ENCODE measurements at places on chromosomes 2 and 18.

GRCh38 chr2:200742426-200742825 is 69.3 kb upstream of the BZW1 start:
- H3K27me3 ChIP-seq, result no peaks in the 10 kb centered on the region
- DNase-seq, result no peak
- no peaks in the 10 kb centered on the region for H3K4me1 ChIP-seq
- no peaks in the 10 kb centered on the region for H3K36me3 ChIP-seq
- H3K27ac ChIP-seq, result no peak overlapping the region

GRCh38 chr2:7077660-7078267 is 160.6 kb downstream of the RNF144A start:
- H3K4me1 ChIP-seq, result no peaks in the 10 kb centered on the region
- H3K27me3 ChIP-seq, result no peaks in the 10 kb centered on the region
- no peak overlapping the region for H3K27ac ChIP-seq
- peak; percentile 8 for DNase-seq
- H3K4me3 ChIP-seq, result no peak overlapping the region

- peaks cover 9% of the 10 kb centered on the region for H3K4me1 ChIP-seq
- no peak overlapping the region for H3K27ac ChIP-seq
- no peaks in the 10 kb centered on the region for H3K36me3 ChIP-seq
Observed at GRCh38 chr2:579351-579886, 97.8 kb downstream of the TMEM18 start.

DNA sequence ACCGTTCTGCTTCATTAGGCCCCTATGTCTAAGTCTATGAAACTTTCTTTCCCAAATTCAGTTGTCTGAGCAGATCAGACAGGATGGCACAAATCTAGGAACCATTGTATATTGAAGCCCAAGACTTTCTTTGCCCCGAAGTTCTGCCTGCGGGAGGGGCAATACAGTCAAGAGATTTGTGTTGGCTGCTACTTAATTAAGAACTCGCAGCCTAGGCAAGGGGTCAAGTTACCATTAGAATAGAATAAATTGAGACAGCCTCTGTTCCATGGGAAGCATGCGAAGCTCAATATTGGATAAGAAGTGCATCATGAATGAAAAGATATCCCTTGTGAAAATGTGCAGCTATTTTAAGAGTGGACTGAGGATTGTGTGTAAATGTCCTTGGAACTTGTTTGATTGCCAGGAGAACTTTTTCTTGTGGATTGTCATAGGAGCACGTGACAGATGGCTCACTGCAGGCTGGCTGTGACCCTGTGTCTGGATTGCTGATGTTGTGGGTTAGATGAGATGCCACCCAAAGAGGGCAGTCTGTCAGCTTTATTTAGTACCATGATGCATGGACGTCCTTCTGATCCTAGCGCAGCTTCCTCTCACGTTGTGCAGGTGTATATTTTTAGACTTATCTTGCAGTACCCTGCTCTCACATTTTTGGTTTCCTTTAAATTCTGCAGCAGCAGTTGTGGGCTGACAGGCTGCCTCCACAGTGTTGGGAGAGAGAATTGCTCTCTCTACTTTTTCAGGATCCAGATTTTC is 30.9 kb downstream of the HAUS1 start:
- H3K4me1 ChIP-seq, result no peaks in the 10 kb centered on the region
- peaks cover 6% of the 10 kb centered on the region for H3K36me3 ChIP-seq
- H3K27me3 ChIP-seq, result no peaks in the 10 kb centered on the region

DNA sequence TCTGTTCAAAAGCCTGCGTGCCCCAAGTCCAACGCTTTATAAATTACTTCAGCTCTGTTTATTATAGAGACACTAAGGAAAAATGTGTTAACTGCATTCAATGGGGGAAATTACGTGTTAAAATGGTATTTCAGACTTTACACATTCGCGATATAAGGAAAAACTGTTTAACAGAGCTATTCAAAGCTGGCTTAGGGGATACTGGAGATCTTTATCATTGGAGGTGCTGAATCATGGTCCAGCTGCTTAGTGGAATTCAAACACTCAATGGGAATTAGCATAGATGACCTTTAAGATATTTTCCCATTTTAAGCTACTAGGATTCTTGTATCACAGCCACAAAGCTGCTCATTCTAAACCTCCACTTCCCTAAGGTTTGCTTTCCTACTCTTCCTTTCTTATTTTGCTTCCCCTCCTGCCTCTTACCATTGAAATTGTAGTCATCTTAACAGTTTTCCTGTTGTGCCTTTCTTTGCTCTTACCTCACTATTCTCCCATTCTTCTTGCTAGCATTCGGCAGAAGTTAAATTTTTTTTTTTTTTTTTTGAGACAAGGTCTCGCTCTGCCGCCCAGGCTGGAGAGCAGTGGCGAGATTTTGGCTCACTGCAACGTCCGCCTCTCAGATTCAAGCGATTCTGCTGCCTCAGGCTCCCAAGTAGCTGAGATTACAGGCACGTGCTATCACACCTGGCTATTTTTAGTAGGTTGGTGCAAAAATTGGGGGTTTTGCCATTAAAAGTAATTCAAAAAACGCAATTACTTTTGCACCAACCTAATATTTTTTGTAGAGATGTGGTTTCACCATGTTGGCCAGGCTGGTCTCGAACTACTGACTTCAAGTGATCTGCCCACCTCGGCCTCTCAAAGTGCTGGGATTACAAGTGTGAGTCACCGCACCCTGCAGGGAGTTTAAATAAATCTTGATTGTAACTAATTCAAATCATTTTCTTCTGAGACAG is 6.5 kb downstream of the SULT6B1 start:
- no peaks in the 10 kb centered on the region for H3K36me3 ChIP-seq
- no peak for DNase-seq
- no peak overlapping the region for H3K4me3 ChIP-seq
- H3K27ac ChIP-seq, result no peak overlapping the region
- H3K4me1 ChIP-seq, result peaks cover 11% of the 10 kb centered on the region

- H3K4me3 ChIP-seq, result peak overlapping the region; percentile 22
- H3K36me3 ChIP-seq, result no peaks in the 10 kb centered on the region
- no peaks in the 10 kb centered on the region for H3K27me3 ChIP-seq
- H3K4me1 ChIP-seq, result peaks cover 35% of the 10 kb centered on the region
Observed at GRCh38 chr2:10457846-10458598, 9.9 kb upstream of the ODC1 start.

DNA sequence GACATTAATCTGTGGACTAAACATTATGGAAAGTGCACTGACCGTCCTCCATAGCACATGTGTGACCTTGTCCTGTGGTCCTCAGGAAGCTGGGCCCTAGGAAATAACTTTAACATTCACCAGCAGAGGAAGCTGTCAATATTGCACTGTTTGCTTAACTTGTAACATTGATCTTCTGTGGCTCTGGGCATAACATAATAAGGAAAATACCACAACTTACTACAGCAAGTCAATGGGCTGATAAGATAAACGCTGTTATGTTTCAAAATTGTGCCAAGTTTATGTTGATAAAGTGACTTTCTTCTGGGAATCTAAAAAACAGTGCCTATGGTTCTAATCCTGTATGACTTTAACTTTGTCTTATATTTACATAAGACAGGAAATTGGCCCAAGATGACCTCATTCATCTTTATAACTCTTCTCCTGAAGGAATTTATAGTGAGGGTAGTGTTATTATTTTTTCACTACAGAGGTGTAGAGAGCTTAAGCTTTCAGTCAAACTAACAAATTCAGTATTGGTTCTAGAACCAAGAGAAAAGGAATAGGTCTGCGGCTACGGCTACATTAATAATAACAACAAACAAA is 113.7 kb upstream of the MAP4K3 start:
- peaks cover 6% of the 10 kb centered on the region for H3K36me3 ChIP-seq
- H3K4me1 ChIP-seq, result peaks cover 22% of the 10 kb centered on the region
- no peaks in the 10 kb centered on the region for H3K27me3 ChIP-seq
- H3K27ac ChIP-seq, result peak overlapping the region; percentile 7

GRCh38 chr2:72864500-72864899 is 22.7 kb upstream of the SPR start:
- DNase-seq, result peak; percentile 66
- no peak overlapping the region for H3K27ac ChIP-seq
- H3K36me3 ChIP-seq, result no peaks in the 10 kb centered on the region
- no peak overlapping the region for H3K4me3 ChIP-seq
- H3K4me1 ChIP-seq, result peaks cover 7% of the 10 kb centered on the region

DNA sequence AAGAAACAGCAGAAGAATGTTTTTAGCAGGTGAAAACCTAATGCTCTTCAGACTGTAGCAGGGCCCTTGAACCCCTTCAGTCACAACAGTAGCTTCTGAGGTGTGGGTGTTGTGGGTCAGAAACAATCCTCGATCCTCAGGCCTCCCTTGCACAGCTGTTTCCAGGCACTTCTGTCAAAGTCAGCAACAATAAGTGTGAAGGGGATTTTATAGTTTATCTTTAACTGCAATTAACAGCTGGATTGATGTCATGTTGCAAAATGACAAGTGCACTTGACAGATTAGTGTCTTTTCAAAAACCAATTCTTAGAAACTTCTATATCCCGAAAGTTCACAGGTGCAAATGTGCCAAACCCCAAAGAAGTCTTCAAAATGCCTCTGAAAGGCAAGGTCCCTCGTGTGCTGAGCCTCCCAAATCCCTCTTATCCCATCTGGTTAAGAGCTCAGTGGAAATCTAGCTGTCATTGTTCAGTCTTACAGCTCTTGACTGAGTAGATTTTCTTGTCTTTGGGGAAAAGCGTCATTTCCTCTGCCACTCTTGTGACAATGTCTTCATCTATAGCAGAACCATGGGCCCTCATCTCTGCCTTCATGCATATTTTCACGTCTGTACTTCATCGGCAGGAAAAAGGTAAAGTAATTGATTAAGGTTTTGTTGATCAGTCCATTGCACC is 29.6 kb downstream of the M1AP start:
- no peak for DNase-seq
- H3K36me3 ChIP-seq, result no peaks in the 10 kb centered on the region
- H3K27ac ChIP-seq, result no peak overlapping the region
- peaks cover 54% of the 10 kb centered on the region for H3K27me3 ChIP-seq
- no peak overlapping the region for H3K4me3 ChIP-seq

- peaks cover 47% of the 10 kb centered on the region for H3K4me1 ChIP-seq
- peaks cover 20% of the 10 kb centered on the region for H3K36me3 ChIP-seq
- DNase-seq, result no peak
Observed at GRCh38 chr2:70511971-70512729, 41.5 kb downstream of the TGFA start.

- H3K27ac ChIP-seq, result no peak overlapping the region
- DNase-seq, result peak; percentile 85
- no peaks in the 10 kb centered on the region for H3K36me3 ChIP-seq
- peak overlapping the region; percentile 5 for H3K4me3 ChIP-seq
Observed at GRCh38 chr18:28359176-28359575, 182.2 kb upstream of the CDH2 start.

- H3K4me1 ChIP-seq, result no peaks in the 10 kb centered on the region
- no peak overlapping the region for H3K4me3 ChIP-seq
- peak; percentile 4 for DNase-seq
- H3K36me3 ChIP-seq, result no peaks in the 10 kb centered on the region
Observed at GRCh38 chr2:122096761-122097160, 341.3 kb downstream of the TSN start.

DNA sequence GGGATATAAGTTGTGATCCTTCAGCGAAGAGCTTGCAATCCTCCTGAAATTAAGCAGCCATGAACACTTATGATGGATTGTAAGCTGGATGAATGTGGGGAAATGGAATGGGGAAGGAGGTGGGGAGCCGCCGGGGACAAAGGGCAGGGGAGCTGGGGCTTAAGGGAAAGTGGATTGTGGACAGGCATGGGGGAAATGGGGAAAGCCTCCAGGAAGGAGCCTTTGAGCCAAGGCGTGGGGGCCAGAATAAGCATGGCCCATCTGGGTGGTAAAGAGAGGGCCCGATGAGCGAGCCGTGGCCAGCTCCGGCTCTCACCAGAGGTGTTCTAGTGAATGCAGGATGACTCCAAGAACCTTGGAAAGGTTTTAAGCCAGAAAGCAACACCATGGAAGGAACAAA is 124.0 kb downstream of the SMAD7 start:
- H3K27ac ChIP-seq, result peak overlapping the region; percentile 2
- H3K27me3 ChIP-seq, result no peaks in the 10 kb centered on the region
- peaks cover 39% of the 10 kb centered on the region for H3K36me3 ChIP-seq
- no peak for DNase-seq

- H3K27me3 ChIP-seq, result no peaks in the 10 kb centered on the region
- H3K4me3 ChIP-seq, result no peak overlapping the region
- peaks cover 11% of the 10 kb centered on the region for H3K4me1 ChIP-seq
- H3K27ac ChIP-seq, result no peak overlapping the region
Observed at GRCh38 chr18:75183524-75183923, 25.4 kb downstream of the PTGR3 start.

DNA sequence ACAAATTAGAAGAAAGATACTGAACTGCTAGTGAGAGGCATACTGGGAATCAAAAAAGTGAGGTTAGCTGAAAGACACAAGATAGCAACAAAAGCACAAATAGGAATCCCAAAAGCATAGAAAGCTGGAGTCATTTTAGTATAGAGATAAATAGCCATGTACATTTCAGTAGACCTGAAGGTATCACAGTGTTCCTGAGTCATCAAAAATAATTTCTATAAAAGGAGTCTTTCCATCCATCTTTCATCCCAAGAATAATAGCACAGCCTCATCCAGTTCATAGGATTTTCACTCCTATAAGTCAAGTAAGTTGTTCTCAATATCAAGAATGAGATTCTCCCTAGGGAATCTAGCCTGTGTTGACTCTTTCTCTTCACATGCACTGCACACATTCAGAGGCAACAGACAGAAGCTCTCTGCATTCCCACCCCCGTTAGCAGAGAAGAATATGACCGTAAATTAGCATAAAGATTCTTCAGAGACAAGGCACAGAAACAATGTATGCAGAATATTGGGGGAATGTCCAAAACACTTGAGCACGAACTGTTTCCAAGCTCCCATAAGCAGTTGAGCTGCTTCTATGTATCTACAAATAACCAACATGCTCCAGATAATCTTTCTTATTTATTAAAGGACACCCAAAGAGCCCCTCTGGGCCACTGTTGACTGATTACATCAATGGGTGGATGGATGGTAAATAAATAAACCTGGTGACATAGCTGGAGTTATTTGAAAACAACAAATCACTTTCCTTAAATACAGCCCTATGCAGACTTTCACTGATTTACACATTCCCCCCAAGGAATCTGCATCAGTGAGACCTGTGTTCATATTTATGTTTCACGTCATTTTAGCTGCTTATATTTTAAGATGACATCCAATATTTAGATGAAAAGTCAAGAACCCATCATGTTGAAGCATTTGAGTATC is 174.5 kb upstream of the PKDCC start:
- H3K36me3 ChIP-seq, result no peaks in the 10 kb centered on the region
- no peak overlapping the region for H3K4me3 ChIP-seq
- DNase-seq, result no peak
- H3K27me3 ChIP-seq, result no peaks in the 10 kb centered on the region
- H3K4me1 ChIP-seq, result no peaks in the 10 kb centered on the region
- H3K27ac ChIP-seq, result no peak overlapping the region

- DNase-seq, result no peak
- H3K36me3 ChIP-seq, result peaks cover 7% of the 10 kb centered on the region
- no peaks in the 10 kb centered on the region for H3K4me1 ChIP-seq
- no peak overlapping the region for H3K4me3 ChIP-seq
Observed at GRCh38 chr2:231737761-231738160, 29.4 kb downstream of the PTMA start.

DNA sequence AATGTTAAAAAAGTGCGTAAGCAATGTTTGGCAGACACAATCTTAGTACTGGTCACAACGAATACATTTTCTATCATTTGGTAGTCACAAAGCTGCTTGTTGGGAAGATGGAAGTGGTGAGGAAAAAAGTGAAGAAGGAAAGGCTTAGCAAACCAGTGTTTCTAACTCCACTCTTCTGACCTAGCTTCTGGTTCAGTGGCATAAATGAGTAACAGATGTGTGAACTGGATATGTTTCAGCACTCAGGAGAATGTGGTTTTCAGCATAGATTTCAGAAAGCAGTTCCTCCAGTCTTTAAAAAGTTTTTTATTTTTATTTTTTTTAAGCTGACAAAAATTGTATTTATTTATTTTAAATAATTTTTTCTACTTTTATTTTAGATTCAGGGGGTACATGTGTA is 357.1 kb downstream of the CPS1 start:
- no peak overlapping the region for H3K4me3 ChIP-seq
- no peaks in the 10 kb centered on the region for H3K4me1 ChIP-seq
- H3K27ac ChIP-seq, result no peak overlapping the region
- no peaks in the 10 kb centered on the region for H3K36me3 ChIP-seq
- DNase-seq, result no peak
